EL (cell line): ENCODE measurements at places on chromosomes 6 and 20.

DNA sequence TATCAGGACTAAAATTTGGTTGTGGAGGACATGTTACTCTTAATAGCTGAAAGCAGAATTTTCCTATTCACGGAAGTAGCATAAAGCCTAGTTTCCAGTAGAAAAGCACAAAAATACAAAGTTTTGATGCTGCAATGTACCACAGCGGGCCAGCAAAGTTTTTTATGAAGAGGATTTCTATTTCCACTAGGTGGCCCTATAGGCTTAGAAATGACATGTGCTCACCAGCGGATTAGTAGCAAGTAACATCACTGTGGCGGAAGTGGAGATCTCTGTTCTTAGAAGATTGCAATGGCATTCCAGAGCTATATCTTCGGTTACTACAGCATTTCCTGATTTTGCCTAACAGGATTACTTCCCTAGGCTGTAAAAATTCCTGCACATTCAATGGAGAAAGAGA lies 1219.0 kb upstream of the EYS start:
- DNase-seq, result no peak

DNA sequence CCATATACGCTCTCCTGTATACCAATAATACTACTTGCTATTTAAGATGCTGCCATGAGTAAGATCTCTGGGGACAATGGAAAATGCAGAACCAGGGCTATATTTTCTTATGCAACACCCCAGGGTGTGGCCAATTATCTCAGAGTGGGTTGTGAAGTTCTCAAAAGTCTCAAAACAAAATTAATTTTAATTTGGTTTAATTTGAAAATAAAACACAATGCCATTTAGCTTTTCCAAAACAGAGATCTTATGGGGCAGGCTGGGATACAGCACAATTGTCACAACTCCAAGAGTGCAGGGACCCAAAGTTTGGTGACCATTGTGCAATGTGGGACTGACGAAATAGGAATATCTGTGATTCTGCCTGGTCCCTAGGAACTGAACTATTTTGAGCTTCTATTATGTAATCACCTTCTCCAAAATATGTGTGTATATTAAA lies 43.1 kb downstream of the MBOAT1 start:
- DNase-seq, result no peak

GRCh38 chr6:8082954-8083858 lies 19.0 kb upstream of the BLOC1S5 start:
- DNase-seq, result peak; percentile 88

- DNase-seq, result peak; percentile 79
Observed at GRCh38 chr6:48736501-48737206, 625.7 kb upstream of the PTCHD4 start.

DNA sequence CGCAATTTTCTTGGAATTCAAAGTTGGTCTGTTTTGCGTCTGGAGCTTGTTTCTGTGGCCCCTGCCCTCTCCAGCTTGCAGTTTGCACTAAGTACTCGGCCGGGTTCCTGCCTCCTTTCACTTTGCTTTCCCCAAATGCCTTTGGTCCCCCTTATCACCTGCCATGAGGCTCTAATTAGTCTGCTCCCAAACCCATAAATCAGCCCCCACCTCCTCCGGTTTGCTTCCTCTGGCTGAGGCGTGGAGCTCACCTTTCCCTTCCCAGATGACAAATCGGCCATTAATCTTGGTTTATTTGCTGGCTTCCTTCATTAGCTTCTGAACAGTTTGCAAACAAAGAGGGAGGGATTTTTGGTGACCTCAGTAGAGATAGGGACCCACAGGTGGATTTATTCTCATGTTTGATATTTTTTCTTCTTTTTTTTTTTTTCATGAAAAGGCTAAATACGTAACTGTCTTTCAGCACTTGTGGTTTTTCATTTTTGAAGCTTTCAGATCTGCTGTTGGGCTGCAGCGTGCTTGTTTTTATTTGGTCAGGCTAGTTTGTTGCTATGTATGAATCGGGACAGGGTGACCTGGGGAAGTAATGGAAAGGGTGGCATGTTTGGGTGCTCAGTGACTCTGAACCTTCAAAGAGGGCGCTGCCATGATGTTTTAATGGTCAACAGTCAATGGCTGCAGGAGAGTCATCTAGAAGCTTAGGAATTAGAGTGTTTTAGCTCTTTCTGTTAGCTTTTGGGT lies 121.7 kb upstream of the JAG1 start:
- DNase-seq, result no peak

GRCh38 chr6:35955071-35955470 lies 34.2 kb upstream of the SRPK1 start:
- peak; percentile 51 for DNase-seq

GRCh38 chr6:111832833-111833418 lies 40.3 kb downstream of the FYN start:
- no peak for DNase-seq

GRCh38 chr6:44738601-44739146 lies 351.2 kb downstream of the CDC5L start:
- DNase-seq, result peak; percentile 69

DNA sequence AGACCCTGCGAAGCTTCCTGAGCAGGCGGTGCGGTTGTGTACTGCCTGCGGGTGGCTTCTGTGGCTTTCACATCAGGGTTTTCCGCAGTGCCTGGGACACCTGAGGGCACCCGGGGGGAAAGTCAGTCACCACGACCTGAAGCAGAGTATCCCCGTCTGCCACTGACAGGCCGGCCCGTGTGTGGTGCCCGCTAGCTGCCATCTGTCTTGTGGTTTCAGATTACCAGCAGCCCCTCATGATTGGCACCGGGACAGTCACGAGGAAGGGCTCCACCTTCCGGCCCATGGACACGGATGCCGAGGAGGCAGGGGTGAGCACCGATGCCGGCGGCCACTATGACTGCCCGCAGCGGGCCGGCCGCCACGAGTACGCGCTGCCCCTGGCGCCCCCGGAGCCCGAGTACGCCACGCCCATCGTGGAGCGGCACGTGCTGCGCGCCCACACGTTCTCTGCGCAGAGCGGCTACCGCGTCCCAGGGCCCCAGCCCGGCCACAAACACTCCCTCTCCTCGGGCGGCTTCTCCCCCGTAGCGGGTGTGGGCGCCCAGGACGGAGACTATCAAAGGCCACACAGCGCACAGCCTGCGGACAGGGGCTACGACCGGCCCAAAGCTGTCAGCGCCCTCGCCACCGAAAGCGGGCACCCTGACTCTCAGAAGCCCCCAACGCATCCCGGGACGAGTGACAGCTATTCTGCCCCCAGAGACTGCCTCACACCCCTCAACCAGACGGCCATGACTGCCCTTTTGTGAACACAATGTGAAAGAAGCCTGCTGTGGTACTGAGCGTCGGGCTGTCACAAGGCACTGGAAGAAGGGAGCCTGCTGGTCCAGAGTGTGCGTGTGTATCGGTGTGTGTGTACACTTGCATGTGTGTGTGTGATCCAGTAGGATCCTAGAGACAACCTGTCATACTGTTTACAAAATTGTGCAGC lies 54.4 kb downstream of the GOPC start:
- DNase-seq, result peak; percentile 73

GRCh38 chr6:29964518-29964886 lies 22.2 kb downstream of the HLA-A start:
- DNase-seq, result no peak

- DNase-seq, result no peak
Observed at GRCh38 chr20:32518593-32519380, 66.3 kb downstream of the NOL4L start.

- DNase-seq, result peak; percentile 21
Observed at GRCh38 chr6:109187399-109188114, 92.2 kb downstream of the CEP57L1 start.

DNA sequence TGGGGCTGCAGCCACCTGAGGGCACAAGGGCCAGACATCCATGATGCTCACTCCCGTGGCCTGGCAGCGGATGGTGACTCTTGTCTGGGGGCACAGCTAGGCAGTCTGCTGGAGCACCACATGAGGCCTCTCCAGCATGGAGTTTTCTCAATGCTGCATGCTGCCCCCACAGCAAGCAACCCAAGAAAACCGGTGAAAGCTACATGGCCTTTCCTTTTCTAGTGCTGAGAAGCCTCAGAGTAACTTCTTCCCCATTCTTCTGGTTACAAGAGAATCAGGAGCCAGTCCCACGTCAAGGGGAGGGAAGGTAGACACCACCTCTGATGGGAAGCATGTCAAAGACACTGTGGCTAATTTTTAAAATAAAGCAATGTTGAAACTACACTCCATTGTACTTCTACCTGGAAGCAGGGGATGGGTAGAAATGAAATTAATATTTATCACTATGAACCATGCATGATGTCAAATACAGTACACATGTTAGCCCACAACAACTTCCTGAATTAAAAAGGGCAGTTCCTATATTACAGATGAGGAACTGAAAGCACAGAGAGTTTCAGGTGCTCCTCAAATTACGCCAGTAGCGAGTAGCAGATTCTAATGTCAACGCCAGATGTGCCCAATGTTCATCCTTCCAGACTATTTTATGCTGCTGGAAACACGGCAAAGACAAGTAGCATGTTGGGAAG lies 101.5 kb downstream of the LAMP5 start:
- DNase-seq, result no peak

- DNase-seq, result no peak
Observed at GRCh38 chr6:14722001-14722562, 523.8 kb upstream of the JARID2 start.

- DNase-seq, result no peak
Observed at GRCh38 chr20:59157531-59157930, 6.1 kb upstream of the ZNF831 start.

DNA sequence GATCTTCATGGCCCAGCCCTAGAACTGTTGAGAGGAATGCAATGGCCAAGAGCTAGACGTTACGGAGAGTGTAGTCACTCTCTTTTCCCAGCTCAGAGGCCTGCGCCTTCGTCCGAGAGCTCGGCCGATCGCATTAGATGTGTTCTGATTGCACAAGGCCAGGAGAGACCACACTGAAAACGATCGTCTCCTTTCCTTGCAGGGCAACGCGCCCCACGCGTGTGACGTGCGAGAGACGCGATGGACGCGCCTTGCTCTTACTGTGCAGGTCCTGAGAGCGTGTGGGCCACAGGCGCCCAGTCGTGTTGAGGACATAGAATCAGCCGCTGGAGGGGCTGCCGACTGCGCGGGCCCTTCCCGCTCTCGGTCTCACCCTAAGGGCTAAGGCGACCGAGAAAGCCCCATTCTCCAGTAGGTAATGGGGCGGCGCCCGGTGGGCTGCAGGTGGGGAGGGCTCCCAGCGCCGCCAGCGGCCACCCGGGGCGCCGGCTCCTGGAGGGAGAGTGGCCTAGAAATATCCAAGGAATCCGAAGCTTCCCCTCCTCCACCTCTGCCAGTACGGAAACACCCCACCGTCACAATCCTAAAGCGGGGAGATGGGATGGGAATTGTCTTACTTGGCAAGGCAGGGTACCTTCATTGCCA lies 26.9 kb downstream of the TFAP2B start:
- DNase-seq, result no peak

DNA sequence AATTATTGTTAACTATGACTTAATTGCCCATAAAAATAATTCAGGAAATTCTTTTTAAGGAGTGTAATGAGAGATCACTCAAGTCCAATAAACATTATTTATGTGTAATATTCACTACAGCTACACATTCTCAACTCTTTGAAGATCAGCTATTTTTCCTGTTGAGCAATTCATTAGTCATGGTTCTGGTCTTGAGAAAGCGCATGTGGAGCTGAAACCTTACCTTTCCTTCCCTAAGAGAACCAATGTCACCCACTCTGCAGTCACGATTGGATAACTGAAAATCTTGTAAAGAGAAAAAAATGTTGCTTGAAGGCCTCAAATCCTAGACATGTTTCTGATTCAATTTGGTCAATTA lies 736.9 kb upstream of the MARCKS start:
- peak; percentile 95 for DNase-seq

- DNase-seq, result peak; percentile 64
Observed at GRCh38 chr6:77015350-77015749, 447.9 kb downstream of the HTR1B start.

- DNase-seq, result no peak
Observed at GRCh38 chr6:21949211-21949801, 347.5 kb downstream of the PRL start.

GRCh38 chr20:62835931-62836861 lies 19.3 kb downstream of the COL9A3 start:
- no peak for DNase-seq

- peak; percentile 79 for DNase-seq
Observed at GRCh38 chr20:4820806-4821518, 99.3 kb downstream of the PRND start.

DNA sequence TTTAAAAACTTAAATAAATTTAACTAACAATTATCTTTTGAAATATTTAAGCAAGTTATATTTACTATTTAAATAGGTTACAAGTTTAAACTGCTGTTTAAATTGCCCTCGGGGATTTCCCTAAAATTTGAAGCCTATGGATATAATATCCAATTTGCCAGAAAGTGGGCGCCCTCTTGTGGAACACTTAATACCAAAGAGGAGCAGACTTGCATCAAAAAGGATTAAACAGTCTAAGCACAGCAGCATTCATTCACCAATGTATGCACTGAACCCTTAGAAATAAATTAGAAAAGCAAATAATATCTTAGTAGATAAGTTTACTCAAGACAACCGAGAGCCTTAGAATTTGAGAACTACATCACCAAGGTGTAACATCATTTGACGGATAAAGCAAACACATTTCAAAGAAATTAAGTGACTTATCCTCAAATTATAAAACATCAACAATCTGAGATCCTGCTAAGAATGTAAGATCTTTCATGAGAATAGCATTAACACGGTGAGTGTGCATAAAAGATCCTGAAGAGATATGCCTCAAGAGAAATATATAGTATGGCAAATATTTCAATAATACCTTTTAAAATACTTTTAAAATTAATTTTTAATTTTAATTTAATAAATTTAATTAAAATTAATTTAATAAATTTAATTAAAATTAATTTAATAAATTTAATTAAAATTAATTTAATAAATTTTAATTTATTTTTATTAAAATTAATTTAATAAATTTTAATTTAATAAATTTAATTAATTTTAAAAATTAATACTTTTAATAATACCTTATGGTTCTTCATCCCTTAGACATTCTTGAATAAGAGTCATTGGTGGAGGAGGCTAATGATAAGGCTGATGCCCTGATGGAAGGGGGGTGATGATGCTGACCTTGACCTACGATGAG lies 11.5 kb upstream of the MEP1A start:
- peak; percentile 50 for DNase-seq

DNA sequence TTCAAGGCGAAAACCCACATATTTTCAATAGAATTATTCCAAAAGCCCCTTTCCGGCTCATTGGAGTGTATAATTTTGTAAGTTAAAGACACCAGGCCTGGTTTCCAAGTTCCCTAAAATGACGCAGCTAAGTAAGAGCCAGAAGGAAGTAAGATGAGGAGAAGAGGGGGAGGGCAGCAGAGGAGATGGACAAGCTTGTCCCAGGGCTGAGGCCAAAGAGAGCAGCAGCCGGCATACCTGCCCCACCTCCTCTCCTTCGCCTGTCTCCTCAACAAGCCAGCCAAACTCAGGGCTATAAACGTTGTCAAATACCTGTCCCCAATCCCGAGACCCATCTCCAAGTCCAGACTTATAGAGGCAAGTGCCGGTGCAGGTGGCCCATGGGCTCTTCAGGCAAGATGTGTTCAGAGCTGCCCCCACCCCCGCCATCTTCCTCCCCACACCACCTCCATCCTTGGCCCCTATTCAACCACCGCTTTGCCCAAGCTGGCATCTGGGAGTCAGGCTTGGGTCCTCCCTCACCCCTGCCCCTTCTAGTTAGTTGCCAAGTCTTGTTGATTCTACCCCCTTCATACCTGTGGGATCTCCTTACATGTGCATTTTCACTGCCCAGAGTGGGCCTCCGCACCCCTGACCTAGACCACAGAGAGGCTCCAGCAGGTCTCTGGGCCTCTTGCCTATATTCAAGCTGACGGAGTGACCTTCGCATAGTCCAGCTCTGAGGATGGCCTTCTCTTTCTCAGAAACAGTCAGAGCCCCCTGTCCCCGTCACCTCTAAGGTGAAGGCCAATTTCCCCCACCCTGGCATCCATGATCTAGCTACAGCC lies 75.7 kb upstream of the SIRPA start:
- no peak for DNase-seq
